ENCODE measurements at places on chromosomes 1 and 21.
A peak's percentile ranks its signal among the peaks of the same experiment; 100 is the strongest.

- no peak for DNase-seq
Measured at GRCh38 chr1:192709544-192709943, 73.6 kb downstream of the RGS13 start.

DNA sequence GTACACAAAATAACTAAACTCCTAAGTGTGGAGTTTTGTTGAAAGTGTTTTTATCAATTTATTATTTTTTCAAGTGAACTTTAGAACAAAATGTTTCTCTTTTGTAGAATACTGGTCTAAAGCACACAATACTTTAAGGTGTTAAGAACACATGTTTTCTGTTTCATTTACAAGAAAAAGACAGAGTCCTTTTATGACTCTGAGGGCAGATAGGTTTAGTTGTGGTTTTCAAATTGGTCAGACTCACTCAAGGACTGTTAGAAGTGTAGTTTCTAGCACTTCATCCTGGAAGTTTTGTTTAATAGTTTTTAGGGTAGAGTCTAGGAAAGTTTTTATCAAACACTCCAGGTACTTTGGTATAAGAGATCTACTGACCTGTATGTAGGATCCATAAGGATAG is 376.5 kb downstream of the LRRIQ3 start:
- no peak for DNase-seq

GRCh38 chr1:6002714-6003501 is 10.7 kb upstream of the NPHP4 start:
- no peak for DNase-seq

- no peak for DNase-seq
Measured at GRCh38 chr1:167631936-167632614, 2.0 kb downstream of the RCSD1 start.

DNA sequence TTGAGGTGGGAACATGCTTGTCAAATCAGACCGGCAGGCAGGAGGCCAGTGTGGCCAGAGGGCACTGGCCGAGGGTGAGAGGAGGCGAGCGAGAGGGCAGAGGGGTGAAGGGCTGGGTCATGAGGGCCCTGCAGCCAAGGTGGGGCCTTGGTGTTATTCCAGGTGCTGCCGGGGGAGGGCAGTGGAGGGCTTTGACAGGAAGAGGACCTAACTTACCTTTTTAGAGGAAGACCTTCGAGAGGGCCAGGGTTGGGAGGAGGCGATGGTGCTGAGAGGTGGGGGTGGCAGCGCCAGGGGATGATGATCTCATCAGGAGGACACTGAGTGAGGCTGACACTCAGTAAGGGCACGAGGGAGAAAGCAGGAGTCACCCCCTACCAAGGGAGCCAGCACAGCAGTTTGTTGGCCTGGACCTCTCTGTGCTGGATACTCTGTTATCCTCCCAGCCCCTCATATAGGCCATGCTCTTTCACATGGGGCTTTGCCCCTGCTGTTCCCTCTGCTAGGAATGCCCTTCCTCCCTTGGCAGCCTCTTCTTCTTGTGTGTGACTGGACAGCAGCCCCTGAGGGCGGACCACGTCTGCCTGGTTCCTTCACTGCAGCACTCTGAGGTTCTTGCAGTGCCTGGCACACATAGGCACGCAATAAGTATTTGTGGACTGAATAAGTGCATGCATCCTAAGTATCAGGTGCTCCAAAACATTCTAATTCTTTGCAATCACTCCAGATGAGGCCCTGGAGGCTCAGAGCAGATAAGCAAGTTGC is 7.5 kb upstream of the TTC22 start:
- DNase-seq = no peak

GRCh38 chr1:111217183-111217910 is 10.2 kb upstream of the CHI3L2 start:
- DNase-seq = no peak

- no peak for DNase-seq
Measured at GRCh38 chr1:221805121-221805520, 63.2 kb upstream of the DUSP10 start.

DNA sequence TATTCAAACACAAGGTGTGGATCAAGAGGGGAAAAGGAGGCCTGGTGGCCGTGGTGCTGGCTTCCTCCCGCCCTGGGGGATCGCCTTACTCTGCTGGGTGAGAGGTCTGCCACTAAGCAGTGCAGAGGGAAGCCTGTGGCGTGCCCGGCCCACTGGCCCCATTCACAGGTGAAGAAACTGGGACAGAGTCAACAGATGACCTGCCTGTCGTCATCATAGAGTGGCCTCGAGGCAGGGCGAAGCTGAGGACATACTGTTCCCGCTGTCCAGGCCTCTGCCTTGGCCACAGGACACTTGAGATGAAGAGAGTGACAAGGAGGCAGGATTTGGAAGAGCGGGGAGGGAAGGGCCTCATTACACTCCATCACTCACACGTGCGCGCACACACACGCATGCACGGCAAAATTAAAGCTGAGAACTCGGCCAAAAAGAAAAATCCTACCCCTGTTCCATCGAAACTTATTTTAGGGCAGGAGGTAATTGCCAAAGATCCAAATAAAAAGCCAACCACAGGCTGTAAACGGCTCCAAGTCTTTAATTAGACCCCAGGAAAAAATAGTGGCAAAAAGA is 50.5 kb downstream of the CASZ1 start:
- no peak for DNase-seq

- DNase-seq = no peak
Measured at GRCh38 chr1:10549904-10550664, 75.3 kb downstream of the PEX14 start.

- no peak for DNase-seq
Measured at GRCh38 chr1:30140566-30140965, 582.8 kb downstream of the MATN1 start.

DNA sequence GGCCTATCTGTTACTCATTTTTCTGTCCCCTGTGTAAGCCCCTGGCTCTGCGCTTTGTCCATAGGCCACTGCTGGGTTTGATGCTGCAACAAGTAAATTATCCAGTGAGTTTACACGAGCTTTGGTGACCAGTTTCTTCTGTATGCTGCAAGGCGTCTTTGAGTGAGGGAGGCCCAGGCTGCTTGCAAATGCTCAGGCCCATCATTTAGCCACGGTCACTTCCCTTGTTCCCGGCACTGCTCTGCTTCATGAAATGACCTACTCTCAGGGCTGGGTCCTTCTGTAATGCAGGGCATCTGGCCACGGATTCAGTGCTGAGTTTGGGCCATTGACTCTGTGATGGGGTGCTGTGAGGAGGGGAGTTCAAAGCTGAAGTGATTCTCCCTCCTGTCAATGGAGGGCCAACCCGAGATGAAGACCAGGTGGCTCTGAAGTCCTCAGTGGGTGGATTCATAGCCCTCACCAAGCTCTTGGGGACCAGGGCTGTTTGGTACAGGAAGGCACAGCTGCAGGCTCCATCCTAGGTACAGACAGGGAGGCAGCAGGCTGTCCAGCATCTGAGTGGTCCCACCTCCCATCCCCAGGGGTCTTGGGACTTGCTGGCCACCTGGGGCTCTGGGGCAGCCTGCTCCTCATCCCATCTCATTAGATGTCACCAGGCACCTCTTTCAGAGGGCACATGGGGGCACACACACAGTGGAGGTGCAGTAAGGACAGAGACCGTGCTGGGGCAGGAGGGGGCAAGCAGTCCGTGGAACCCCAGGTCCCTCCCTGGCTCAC is 21.7 kb downstream of the LHX4 start:
- DNase-seq = no peak

GRCh38 chr1:226653311-226653921 is 85.7 kb downstream of the ITPKB start:
- DNase-seq = no peak

DNA sequence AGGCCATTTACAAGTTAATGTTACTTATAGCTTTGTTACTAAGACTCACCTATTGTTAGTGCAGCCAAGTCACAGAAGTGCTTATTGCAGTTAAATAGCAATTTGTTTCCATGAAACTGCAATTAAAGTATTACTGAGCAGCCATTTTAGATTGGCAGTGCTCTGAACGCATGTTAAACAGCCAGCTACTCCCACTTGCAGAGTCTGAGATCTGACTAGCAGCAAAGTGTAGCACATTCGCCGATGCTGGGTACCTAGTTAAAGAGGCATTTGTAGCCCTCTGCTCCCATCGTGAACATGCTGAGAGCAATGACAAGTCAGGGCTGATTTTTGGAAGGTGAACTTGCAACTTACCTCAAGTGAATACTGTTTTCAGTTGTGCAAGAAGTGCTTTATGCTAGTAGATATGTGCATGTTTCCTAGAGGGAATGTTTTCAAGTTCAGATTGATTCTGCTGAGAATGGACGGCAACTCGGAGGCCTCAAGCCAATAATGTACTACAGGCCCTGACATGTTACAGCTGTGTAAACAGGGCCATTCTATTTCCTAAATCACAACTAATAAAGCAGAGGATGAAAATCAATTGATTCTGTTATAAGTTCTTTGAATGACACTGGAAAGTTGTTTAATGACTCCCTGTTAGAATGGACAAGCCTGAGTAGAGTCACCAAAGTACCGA is 19.8 kb downstream of the LMO4 start:
- DNase-seq = no peak

DNA sequence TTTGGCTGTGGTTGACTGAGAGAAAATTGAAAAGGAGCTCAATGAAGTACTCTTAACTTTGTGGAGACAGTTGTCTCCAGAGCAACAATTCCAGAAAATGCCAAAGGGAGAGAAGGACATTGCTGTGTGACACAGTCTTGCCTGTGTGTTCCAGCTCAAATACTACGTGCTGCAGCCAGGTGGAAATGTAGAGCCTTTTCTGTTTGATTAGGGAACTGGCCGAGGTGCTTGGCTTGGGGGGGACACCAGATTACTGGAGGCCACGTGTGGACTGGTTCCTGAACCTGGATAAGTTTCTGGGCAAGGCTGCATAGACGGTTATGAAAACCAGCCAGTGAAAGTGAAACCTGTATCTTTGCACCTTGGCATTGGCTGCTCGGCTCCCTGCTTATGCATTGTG is 217.9 kb downstream of the CTH start:
- DNase-seq = no peak

DNA sequence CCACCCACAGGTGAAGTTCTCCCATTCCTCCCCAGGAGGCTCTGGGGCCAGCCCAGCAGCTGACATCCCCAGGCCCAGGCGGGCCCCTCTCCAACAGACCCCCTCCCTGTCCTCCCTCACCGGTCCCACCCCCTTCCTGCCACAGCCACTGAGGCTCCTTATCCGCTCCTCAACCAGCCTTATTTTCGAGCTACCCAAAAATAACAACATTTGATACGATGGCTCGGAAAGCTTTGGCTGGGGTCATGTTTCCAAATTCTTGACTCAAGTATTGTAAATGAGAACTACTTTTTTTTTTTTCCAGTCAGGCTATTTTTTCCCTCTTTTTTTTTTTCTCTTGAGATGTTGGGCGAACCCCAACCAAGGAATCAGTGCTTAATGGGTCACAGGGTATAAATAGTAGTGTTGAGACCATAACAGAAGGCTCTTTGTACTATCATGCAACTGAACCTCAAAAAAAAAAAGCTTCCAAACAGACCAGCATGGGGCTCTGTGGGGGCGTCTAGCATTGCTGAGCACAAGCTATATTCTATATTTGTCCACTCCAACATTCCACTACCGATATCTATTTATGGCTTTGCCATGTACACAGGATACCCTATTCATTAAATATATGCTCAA is 27.2 kb downstream of the IRF2BP2 start:
- no peak for DNase-seq

- peak; percentile 86 for DNase-seq
Measured at GRCh38 chr1:110407260-110408210, at the start of gene LAMTOR5. Gene LAMTOR5 (minus strand): TSS chr1:110407694. CDS start chr1:110407620, 74 bp downstream.

GRCh38 chr1:75129983-75130789 is 4.0 kb upstream of the LHX8 start:
- DNase-seq = no peak

GRCh38 chr1:162951553-162952315 is 90.8 kb upstream of the CCDC190 start:
- DNase-seq = no peak

GRCh38 chr1:58189453-58189852 is 357.1 kb downstream of the OMA1 start:
- no peak for DNase-seq

DNA sequence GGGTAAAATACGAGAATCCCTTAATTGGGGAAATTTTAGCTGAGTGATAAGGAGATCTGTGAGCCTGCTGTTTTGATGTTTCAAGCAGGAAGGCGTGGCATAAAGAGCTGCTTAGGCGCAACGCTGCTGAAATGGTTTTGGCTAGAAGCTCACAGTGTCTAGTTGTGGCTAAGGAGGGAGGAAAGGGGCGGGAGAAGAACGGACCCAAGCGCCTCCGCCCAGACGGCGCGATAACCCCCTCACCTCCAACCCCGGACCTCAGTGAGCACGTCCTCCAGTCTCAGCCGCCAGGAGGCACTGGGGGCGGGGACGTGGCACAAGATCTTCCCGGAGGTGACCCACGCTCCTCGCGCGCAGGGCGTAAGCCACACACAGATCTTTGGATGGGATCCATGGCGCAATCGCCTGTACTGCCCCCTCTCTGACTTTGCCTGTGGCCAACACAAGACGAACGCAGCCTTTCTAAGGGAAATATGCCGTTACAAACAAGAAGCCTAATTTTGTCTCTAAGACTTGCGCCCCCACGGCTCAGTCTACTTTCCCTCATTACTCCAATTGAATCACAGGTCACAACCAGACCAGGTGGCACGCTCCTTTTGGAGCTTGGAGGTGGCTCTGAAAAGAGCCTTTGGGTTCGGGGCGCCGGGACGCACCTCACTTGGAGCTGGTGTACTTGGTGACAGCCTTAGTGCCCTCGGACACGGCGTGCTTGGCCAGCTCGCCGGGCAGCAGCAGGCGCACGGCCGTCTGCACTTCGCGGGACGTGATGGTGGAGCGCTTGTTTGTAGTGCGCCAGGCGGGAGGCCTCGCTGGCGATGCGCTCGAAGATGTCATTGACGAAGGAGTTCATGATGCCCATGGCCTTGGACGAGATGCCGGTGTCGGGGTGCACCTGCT is 23.4 kb upstream of the RNF187 start:
- DNase-seq = no peak

GRCh38 chr1:57966340-57966739 is 542.5 kb upstream of the DAB1 start:
- DNase-seq = no peak

- DNase-seq = no peak
Measured at GRCh38 chr1:233608988-233609387, 4.9 kb upstream of the KCNK1 start.

GRCh38 chr1:43288058-43288784 is 2.8 kb upstream of the C1orf210 start:
- no peak for DNase-seq
